ENCODE measurements at places on chromosomes 7 and 10.

DNA sequence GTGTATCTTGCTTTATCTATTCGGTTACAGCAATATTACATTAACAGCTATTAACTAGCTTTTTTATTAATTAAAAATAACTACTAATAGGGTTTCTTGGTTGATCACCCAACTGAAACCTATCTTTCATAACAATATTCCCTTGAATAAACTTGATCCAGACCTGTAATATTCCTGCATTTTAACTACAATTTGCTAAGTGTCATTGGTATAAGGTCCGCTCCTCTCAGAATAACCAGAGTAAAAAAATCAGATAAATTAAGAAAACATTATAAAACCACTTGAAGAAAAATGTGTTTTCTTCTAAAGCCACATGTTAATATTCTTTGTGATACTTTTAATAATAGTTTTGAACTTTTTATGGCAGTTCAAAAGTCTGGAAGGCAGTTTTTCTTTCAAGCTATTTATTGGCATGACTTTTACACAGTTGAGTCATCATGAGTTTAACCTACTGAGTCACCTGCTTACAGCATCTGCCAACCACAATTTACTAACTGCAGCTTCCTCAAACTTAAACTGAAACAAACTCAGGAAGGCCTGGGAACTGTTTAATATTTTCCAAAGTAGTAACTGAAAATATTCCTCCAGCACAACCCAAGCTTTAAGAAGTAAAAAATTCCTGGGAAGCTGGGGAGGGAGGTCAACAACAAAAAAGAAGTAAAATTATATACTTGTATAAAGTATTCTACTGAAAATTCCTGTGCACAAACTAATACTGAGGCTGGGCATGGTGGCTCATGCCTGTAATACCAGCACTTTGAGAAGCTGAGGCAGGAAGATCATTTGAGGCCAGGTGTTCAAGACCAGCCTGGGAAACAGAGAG lies 103.2 kb downstream of the NRBF2 start:
- DNase-seq: no peak

DNA sequence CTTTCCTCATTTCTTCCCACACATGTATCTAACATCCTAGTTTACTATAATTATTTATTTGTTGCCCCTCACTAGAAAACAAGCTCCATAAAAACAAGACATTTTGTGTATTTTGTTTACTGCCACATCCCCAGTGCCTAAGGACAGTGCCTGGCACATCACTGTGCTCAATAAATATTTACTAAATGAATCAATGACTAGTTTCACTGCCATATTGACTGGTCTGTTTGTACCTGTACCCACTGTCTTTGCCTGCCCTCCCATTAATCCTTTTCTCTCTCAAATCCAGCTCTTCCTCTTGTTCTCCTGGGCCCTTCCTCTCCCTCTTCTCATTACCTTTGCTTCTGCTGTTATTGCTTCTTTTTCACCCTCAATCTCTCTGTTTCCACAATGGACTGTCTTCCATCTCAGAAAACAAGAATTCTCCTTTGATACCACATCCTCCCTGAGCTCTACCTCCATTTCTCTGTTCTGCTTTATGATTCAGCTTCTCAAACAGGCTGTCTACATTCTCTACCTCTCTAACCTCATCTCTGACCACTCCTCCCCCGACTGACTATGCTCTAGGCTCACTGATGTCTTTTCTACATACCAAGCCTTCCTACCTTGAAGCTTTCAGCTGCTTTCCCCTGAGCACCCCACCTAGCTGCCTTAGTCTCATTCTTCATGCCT lies 8.3 kb upstream of the FAM133B start:
- no peak for DNase-seq

DNA sequence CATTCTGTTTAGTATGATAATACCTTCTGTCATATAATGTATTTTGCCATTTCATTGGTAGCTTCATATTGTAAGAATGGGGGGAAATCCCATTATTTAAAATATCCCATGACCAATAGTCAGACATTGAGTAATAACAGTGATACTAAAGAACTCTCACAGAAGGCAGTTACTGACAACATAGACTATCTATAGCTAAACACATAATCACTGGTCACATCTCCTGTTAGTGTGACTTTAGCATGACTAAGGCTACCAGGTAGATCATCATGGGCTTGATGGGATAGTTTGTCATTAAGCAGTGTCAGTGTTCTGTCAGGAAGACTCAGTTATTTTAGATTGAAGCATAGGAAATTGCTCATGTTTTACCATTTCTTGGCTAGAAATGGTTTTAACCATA lies 16.4 kb downstream of the OPN1SW start:
- DNase-seq: no peak

DNA sequence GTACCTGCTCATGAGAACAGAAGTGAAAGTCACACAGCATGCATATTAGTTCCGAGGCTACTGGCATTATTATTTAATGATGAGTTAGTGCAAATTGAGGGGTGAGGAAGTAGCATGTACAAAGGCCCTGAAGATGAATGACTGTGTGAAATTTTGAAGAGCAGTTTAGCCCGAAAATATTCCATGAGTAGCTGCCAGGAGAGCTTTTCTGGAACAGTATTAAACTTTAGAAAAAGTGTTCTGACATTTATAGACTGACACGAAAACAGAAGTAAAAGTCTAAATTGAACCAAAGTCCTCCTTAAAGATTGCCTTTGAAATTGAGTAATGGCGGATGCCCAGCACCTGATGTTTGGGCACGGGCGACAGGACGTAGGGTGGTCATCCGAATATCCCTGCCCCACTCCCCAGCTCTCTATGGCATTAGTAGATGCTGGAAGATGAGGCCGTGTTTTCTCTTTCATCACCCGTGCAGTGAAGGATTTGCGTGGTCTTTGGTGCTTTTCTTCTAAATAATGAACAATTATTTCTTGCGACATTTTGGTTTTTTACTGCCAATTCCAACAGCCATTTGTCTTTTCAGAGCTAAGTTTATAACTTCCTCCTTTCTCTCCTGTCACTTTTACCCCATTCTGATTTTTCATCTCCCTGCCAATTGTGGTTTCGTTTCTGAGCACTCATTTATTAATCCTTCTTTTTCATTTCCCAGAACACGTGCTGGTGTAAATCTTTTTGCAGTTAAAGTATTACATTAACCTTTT lies 192.6 kb downstream of the MGMT start:
- DNase-seq: no peak

- DNase-seq: no peak
These were observed 25.6 kb downstream of the FAM171A1 start for GRCh38 chr10:15345450-15345849.

DNA sequence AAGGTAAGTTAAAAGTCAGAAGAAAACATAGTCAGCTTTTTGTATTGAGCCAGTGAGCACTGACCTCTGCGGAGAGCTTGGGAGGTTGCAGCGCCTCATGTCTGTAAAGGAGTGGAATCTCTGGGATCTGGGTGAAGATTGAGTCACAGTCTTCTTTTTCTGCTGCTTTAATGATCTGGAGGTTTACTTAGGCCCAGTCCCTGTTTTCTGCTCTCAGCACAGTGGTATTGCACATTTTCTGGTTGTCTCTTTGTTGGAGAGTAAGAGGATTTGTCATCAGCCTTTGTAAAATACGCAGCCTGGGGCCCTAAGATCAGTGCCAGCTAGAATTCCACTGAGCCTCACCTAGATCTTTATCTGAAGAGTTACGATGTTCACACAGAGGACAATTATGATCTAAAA lies 58.3 kb upstream of the GJD4 start:
- no peak for DNase-seq

DNA sequence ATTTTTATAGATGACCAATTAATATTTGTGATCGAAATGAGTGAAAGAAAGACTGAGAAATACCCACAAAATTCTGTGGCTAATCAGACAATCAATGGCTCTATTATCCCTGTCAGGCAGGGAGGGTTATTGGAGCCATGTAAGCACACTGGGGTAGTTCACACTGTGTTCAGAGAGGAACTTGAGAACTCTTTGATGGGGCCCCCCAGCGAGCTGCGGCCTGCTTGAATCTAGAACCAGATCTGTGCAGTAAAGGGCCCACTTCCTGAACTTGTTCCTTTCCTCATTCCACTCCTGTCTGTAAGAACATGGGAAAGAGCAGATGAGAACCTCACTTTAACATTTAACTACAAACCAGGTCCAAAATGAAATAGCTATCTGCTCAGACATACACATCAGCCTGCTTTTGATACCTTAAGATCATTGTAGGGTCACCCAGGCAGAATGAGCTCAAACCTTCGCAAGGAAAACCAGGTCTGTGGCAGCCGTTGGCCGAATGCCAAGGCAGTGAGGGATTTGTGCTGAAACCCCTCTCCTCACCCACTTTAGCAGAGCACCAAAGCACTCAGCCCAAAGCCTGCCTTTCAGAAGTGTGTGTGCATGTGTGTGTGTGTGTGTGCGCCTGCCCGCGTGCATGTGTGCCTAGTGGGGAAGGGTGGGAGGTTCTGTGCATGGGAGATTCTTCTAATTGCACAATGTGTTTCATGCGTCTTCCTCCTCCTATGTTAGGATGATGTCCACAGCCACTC lies 365.6 kb upstream of the MGMT start:
- DNase-seq: no peak

DNA sequence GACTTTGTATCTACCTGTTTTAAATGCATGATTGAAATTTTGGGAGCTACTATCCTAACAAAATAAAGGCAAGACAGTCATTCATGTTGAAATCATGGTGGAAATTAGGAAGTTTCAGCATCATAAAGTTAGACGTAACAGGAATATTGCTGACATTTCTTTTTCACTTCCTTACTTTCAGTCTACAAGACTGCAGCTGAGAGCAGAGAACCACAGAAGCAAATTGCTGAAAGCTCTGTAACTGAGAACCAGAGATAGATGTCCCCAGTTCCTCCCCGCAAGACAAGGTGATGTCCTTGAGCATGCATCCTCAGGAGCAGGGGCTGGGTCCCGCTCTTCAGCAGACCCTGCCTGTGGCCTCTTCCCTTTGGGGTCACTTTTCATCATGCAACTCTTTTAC lies 466.3 kb upstream of the POM121L12 start:
- no peak for DNase-seq

DNA sequence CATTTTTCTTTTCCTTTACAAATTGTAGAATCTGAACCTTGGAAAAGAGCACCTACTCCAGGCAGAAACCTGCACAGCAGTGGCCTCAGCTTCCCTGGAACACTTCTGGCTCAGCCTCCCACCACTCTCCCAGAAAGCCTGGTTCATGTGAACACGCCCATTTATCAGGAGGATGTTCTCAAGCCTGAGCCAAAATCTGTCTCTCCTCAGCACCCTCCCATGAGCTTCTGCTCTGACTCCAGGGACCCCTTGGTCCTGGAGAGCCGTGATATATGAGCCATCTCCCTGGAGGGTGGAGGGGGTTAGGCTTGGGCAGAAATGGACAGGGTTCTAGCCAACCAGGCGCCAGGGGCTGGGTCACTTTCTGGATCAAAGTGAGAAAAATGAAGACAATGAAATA lies 10.1 kb downstream of the GDF2 start:
- no peak for DNase-seq

DNA sequence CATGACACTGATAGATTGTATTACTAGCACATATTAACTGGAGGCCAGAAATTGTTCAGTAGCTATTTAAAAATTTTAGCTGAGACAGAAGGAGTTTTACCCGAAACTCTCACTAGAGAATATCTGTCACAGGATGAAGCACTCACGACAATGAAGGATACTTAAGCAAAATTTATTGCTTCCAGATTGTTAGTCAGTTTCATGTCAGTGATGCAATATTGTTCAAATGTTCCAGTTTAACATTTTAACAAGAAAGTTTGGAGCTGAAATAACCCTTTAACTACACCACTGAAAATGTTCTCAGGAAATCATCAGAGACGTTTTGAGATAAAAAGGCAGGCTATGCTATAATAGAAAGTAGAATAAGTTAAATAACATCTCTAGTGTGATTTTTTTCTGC lies 15.0 kb upstream of the CADPS2 start:
- DNase-seq: no peak

- no peak for DNase-seq
These were observed 1.6 kb downstream of the CHN2 start for GRCh38 chr7:29196191-29196590.

- DNase-seq: no peak
These were observed at the start of gene ZNF804B for GRCh38 chr7:88759230-88760135. Gene ZNF804B, plus strand, starts transcription at chr7:88759700. Its CDS starts 277 bp downstream, at chr7:88759977.

GRCh38 chr7:150556521-150557138 lies 10.6 kb upstream of the GIMAP4 start:
- no peak for DNase-seq

DNA sequence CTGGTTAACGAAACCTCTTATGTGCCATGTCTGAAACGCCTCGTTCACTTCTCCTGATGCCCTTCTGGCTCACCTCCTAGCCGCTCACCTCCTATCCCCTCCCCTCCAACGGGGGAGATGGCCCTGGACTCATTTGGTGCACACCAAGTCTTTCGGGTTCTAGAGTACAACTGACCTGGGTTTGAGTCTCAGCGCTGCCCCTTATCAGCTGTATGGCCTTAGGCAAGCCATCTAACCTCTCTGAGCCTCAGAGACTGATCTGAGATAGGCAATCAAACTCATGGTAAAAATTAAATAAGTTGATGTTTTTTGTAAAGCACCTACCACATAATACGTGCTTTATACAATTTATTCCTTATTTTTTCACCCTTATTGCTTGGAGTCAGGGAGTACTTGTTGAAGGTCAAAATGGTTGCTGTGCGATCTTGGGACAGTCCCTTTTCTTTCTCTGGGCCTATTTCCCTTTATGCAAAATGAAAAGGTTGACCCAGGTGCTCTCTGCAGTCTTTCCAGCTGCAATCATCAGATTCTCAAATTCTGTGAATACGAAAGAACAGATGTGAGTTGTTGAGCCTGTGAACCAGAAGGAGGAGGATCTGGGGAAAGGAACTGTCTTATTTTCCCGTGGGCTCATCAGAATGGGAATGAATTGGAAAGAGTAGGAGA lies 31.2 kb upstream of the PLEKHA1 start:
- DNase-seq: no peak

DNA sequence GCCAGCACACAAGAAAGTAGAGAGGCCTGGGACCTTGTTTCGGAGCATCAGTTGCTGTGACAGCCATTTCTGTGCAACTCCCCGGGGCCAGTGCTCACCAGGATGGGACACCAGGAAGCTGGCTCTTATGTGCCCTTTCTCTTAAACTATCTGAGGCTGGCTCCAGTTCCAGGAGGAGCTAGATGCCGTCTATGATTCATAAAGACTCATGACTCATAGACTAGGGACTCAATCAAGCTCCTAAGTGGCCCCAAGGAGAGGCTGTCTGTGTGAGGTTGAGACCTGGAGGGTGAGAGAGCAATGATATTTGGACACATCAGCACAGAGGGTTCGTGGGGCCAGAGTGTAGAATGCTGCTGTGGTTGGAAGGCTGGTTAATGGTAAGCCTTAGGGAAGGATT lies 580.1 kb downstream of the CCSER2 start:
- no peak for DNase-seq

- DNase-seq: no peak
These were observed 100.7 kb downstream of the ARL4A start for GRCh38 chr7:12788171-12788570.

- DNase-seq: no peak
These were observed 15.4 kb upstream of the FKBP9 start for GRCh38 chr7:32941681-32942414.

GRCh38 chr10:132877473-132877872 lies 64.9 kb downstream of the CFAP46 start:
- DNase-seq: no peak

GRCh38 chr10:43962346-43963191 lies 313.9 kb upstream of the ZNF32 start:
- DNase-seq: no peak

All from activated CD4-positive, alpha-beta T cell treated with anti-CD3 and anti-CD28 coated beads, Interleukin-2, amount 50 U/mL, for 4 hours (primary cell).